ENCODE measurements at places on chromosomes 3 and 15.
A peak's percentile ranks its signal among the peaks of the same experiment; 100 is the strongest.

DNA sequence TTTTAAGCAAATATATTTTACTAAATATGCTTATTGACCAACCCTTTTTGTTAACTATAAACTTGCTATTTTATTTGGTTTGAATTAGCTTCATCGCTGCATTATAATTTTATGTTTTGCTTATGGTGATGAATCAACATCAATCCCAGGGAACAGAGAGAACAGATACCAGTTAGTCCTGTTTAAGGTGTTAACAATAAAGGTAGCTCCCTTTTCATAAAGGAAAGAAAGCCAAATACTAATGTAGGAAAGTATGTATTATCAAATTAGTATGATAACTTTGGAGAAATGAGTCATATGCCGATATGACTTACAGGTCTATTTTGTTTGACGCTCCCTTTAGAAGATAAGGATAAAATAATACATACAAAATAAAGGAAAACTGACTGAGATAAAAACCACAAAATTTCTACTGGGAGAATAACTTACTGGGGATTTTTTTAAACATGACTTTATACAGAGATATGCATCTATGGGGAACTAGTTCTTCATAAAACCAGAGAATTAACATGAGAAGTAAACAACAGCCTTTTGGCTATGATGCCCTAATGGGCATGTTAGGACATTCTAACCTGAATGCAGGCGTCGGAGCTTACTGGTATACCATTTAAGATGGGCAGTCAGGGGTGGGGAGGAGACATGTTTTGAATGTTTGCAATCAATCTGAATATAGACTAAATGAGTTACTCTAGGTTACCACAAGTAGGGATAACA, 4.5 kb downstream of the OR5K2 start:
- DNase-seq, result no peak

- peak; percentile 28 for DNase-seq
Measured at GRCh38 chr3:97658668-97659285, 105.8 kb upstream of the ARL6 start.

- DNase-seq, result no peak
Measured at GRCh38 chr15:63517628-63518027, 13.2 kb downstream of the USP3 start.

GRCh38 chr3:70011582-70011981, 12.0 kb downstream of the SAMMSON start:
- no peak for DNase-seq

DNA sequence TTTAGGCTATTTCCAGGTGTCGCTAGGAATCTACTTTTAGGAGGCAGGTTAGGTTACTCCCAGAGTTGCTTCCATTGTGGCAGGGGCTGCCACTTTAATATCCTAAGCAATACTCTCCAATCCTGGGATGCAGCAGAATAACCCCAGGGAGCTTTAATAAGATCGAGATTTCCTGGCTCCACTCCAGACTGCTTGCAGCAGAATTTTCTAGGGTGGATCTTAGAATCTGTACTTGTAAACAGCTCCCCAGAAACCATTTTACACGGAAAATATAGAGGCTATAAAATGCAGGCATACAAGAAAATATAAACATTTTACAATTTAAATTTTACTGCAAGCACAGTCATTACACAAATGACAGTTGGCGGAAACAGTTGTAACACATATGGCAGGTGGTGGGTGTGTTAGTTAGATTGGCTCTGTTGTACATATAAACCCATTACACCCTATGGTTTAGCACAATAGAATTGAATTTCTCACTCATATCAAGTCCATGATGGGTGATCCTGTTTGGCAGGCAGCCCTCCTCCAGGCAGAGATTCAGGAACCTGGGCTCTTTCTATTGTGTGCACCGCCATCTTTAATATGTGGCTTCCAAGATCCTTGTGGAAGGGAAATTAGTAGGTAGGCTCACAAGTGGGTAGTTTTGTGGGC, 35.0 kb upstream of the TNFAIP8L3 start:
- no peak for DNase-seq

GRCh38 chr3:4067893-4068292, 235.3 kb upstream of the SETMAR start:
- DNase-seq, result no peak

- DNase-seq, result no peak
Measured at GRCh38 chr3:6825524-6825923, 35.4 kb upstream of the GRM7 start.

DNA sequence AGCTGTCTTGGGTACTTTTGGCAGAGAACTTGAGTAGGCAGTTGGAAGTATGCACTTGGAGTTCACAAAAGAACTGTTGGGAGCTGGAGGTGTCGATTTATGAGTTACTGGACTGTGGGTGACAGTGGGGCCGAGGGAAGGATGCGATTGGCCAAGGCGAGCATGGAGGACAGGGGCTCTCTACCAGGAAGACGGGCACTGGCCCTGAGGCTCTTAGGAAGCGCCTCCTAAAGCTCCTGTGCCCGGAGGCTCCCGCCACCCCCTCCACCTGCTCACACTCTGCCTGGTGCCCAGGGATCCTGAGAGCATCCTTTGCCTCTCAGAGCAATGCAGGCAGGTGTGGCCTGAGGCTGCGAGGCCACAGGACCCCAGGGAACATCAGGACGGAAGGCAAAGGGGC, 69.0 kb downstream of the CRTC3 start:
- no peak for DNase-seq

DNA sequence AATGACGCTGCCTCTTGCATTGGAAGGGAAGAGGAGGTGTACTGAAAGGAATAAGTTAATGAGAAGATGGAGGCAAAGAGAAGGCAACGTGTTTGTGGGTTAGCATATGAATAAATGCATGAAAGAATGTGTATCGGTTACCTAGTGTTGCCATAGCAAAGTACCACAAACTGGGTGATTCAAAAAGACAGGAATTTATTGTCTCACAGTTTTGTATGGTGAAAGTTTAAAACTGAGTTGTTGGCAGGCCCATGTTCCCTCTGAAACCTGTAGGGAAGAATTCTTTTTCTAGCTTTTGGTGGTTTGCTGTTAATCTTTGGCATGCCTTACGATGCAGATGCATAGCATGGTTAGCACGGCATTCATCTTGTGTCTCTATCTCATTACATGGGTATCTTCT, 729.9 kb downstream of the MECOM start:
- no peak for DNase-seq

DNA sequence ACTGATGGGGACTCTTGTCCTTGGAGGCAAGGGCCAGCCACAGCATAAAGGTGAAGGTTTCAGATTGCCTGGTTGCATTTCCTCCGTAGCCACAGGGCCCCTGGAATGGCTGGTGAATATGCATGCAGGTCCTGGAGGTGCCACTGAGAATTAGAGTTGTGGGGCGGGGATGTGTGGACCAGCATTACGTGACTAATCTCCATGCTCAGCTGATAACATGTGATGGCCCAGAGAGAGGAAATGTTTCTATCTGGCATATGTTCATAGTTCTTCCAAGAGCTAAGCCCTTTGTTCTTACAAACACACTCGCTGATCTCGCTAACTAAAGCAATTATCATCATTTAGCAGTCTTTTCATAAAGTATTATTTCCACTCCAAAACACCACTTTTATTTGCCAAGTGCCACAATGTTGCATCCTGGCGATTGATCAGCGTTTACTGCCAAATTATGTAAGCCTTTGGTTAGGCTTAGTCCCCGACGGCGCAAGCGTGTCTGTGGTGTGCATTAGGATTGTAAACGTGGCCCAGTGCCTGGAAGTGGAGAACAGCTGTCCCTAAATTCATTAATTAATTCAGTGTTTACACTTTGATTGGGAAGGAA, 55.9 kb downstream of the CGNL1 start:
- peak; percentile 70 for DNase-seq

DNA sequence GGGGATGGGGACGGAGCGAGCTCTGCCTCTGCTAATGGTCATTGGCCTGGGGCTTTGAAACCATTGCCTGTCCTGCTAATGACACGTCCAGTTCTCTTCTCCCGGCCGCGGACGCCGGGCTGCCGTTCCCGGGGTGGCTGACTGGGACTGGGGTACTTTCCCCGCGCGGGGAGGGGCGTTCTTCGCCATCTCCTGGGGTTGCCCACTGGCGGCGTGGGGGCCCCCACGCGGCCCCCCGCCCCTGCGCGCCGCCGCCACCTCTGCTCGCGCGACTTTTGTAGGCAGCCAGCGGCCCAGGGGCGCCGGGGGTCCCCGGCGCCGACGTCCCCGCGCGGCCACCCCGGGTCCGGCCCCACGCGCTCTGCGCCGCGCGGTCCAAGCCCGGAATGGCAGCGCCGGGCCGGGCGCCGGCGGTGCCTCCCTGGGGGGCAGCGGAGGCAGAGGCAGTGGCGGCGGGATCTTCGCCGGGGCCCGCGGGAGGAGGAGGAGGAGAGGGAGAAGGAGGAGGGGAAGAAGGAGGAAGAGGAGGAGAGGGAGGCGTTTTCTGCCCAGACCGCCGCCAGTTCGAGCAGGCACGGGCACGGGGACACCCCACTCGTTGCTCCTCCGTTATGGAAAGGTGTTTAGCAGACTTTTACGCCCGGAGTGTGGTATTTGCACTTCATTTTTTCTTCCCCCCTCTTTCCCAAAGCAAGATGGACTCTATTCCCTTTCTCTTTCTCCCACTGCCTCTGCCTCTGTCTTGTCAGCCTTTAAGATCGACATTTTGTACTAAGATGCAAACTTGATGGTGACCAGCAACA, 2.3 kb downstream of the BBX start:
- DNase-seq, result peak; percentile 74

GRCh38 chr15:64490598-64491259, 30.4 kb downstream of the ZNF609 start:
- no peak for DNase-seq

GRCh38 chr3:28124882-28125281, 116.5 kb upstream of the CMC1 start:
- no peak for DNase-seq

DNA sequence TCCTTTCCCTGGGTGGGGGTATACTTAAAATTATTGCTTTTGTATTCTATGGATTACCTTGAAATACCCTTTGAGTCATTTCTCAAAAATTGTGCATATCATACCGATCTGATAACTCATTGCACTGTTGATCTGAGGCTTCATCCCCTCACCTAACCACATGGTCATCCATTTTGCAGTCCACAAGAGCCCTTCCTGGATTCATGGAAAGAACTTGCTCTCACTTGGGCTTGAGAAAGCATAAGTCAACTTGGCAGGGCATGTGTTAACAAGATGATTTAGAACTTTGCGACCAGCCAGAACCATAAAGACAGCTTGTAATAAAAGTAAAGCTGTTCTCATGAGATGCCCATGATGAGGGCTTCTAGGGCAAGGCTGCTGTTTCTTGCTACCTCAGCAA, 22.2 kb downstream of the MME start:
- DNase-seq, result no peak

- DNase-seq, result no peak
Measured at GRCh38 chr15:57476533-57476975, 100.2 kb downstream of the CGNL1 start.

DNA sequence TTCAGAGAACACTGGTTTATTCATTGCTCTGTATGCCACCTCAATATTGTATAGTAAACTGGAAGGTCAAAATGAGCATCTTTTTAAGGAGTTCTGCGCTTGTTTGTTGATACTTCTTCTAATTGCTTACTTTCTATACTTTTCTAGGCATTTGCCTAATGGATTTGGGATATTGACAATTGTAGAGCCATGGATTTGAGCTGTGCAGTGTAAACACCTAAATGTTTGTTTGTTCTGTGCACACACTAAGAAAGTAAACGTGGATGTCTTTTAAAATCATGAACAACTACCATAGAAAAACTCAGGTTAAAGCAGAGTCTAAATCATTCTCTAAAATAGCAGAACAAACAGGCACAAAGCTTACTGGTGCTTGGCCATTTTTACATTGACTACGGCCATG, 436.6 kb upstream of the GBE1 start:
- no peak for DNase-seq

GRCh38 chr3:194067949-194068362, 68.0 kb upstream of the HES1 start:
- no peak for DNase-seq

DNA sequence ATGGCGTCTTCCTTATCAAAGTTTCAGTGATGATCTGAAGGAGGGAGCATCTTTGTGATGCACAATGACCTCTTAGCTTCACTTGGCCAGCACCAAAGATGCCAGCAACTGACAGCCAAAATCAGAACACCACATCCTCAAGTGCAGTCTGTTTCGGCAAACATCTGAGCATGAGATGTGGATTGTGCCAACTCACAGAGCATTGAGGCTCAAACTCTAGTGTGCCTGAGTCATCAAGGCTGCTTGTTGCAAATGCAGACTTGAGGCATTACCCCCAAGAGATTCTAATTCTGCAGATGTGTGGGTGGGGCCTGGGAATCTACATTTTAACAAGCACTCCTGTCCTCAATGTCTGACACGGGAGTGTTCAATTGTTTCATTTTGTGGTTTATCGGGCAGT, 35.8 kb downstream of the ABHD5 start:
- DNase-seq, result no peak

GRCh38 chr3:183213415-183214276, 39.4 kb upstream of the B3GNT5 start:
- DNase-seq, result no peak

DNA sequence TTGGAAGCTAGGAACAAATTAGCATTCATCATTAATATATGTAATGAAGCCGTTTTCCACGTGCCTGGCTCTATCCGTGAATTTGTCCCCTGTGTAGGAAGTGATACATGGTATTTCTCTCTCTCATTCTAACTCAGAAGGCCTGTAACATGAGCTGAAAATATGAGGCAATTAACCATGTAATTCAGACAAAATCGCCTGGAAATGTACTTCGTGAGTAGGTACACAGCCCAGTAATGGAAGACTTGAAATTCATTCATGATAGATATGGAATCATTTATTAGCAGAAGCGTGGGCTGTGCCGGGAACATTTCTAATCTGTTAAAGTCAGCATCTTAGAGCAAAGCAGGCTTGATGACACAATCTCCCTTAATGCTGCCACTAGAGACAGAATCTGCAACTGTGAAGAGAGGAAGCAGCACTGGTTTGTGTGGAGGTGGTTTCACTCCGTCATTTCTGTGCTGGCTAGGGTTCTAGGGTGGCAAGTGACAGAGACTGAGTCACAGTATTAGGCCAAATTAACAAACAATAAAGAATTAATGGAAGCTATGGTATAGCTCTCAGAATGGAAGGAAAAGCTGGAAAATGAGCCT, 225.0 kb upstream of the PROK2 start:
- DNase-seq, result no peak

DNA sequence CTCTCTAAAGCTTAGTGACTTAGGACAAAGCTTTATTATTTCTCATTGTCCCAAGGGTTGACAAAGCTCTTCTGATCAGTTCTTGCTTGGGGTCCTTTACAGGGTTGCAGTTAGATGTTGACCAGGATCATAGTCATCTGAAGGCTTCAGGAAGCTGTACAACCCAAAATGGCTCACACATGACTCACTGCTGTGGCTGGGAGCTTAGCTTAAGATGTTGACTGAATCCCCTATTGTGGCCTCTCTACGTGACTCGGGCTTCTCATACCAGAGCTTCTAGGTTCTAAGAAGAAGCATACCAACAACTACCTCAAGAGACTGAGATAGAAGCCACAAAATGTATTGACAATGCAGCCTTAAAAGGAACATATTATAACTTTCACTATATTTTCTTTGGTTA, 569.6 kb upstream of the ROBO2 start:
- no peak for DNase-seq

DNA sequence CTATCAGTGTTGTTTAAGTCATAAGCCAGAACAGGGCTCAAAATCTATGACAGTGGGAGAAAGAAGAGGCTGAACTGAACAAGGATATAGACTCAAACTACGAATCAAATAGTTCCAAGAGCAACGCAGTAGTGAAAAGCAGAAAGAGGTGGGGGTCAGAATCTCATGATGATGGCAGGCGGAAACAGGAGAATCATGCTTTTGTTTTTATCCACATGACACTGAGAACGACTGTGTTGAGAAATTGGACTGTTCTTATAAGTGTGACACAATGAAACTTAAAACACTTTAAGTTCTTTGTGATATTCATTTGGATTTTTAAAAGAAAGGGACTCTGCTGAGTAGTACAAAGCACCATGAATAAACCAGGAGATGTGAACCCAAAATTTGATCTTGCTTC, 309.4 kb downstream of the ULK4 start:
- no peak for DNase-seq

Measured in retina (tissue), 1 donor.